ENCODE measurements at places on chromosomes 6 and 20.

- DNase-seq, result no peak
These were observed 60.0 kb downstream of the RFPL4B start for GRCh38 chr6:112407101-112407590.

DNA sequence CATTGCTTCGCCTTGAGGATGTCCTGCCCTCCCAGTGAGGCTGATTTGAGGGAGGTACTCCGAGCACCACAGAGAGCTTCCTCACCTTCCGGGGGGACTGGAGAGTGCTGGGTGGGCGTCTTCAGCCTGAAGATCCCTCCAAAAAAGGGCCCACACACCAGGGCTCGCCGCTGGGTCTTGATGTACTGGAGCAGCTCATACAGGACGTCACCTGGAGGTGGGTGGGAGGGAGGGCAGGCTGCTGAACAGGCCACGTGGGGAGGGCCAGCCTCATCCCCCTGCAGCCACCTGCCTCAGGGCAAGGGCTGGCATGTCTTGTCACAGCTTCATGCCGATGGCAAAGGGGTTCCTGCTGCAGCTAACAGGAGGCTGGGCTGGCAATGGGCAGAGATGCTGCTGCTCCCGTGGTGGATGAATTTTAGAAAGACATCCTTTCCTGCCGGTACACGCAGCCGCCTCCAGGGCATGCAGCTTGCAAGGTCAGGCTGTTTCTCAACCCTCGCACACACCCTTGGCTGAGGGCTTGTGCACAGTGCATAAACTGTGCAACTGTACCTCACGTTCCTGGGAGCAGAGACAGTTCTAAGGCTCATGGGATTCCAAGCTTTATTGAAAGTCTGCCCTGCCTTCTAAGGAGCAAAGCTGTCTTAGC lies 14.0 kb downstream of the ETV7 start:
- DNase-seq, result no peak

DNA sequence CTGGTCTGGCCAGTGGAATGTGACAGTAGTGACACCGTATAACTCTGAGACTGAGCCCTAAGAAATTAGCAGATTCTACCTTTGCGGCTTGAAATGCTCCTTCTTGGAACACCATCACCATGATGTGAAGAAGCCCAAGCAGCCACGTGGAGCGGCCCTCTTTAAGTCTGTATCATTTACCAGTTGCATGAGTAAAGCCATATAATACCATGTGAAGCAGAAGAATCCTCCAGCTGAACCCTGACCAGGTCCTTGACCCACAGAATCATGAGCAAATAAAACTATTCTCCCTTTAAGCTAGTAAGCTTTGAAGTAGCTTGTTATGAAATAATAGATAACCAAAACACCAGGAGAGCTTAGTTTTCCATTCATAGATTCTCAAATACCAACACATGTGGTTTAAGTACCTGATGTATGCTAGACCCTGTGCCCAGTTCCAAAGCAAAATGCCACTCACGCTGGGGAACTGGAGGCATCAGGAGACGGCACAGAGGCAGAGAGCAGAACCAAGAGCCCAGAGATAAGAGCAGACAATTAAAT lies 56.8 kb upstream of the SLC32A1 start:
- no peak for DNase-seq

DNA sequence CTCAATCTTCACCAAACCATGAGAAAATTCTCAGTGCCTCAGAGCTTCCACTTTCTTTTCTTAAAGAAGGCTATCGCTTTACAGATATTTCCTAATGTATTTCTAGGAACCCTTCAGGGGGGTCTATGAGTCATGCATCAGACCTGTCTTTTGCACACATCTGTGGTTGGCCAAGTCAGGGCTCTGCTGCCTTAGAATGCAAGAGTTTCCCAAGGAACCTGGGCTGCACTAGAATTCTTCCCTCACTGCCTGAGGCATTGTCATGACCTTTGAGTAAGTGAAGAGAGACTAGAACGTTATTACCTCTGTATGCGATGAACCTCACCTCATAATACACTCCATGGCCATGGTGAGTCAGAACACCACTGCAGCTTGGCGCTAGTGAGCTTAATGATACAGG lies 365.0 kb upstream of the ID4 start:
- DNase-seq, result no peak

DNA sequence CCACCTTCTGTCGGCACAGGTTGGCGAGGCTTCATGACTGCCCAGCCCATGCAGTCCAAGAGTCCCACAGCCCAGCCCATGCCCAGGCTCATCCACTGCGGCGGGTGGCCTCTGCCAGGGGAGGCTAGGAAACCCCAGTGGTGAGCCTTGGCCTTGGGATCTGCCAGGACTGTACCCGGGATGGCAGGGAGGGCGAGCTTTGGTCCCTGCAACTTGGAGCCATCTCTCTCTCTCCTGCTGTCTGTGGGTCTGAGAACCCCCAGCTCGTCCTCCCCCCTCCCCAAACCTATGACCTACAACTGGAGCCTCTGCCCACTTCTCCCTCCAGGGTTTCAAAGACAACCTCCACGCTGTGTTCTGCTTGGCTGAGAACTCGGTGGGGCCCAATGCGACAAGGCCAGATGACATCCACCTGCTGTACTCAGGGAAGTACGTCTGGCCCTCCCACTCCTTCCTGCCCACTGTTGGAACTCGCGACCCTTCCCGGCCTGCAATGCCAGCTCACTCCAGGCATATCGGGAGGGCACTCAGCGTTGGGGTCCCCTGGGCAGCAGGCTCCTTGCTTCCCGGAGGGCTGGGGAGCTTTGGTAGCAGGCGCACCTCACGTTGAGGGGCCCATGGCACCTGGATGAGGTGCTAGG lies 19.7 kb downstream of the NPEPL1 start:
- DNase-seq, result no peak

GRCh38 chr6:137219664-137220252 lies 573 bp upstream of the IFNGR1 start:
- no peak for DNase-seq
